Activated CD4-positive, alpha-beta T cell treated with anti-CD3 and anti-CD28 coated beads, Interleukin-2, amount 50 U/mL, for 16 hours (primary cell): ENCODE measurements at places on chromosomes 16 and 17.

GRCh38 chr16:873243-873661, 72.7 kb upstream of the GNG13 start:
- DNase-seq: no peak

DNA sequence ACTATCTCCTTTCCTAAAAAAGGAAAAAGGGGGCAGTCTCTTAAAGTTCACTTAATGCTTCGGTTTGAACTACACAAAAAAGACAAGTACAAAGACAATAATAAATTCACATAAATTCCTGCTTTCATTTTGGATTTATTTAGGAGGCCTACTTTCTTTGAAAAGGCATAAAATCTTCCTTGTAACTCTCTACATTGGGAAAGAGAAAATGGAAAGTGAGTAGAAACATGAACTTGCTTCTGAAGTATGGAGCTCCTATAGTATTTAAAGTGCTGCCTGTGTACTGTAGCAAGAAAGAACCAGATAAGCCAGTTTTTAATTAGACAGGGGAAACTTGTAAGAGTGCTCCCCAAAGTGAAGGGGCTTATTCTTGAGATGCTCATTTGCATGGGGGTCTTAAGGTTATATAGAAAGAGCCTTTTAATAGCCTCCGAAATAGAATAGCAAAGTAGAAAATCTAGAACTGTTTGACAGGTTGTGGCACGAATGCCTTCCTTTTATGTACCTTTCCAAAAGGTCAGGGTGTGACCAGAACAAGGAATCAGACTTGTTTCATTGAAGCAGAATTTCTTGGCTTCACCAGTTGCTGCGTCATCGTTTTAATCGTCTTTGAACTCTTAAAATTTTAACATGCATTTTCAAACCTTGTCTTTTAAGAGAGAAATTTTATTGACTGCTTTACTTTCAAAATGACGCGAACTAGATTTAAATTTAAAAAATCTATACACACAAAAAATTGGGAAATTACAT, 12.9 kb downstream of the GAN start:
- no peak for DNase-seq

DNA sequence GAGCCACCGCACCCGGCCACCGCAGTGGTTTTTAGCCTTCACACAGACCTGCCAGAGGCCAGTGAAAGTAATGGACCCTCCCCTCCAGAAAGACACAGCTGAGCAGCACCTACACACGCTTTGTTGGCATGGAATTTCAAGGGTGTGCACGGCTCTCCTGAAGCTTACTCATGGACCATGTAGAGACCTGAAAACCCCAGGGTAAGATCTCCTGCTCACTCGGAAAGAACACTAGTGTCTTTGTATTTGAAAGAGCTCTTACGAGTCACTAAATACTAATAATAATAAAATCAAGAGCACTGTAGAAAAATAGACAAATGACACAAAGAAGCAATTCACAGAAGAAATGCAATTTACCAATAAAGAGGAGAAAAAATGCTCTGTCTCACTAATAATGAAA, 20.0 kb downstream of the SLC43A2 start:
- DNase-seq: no peak

DNA sequence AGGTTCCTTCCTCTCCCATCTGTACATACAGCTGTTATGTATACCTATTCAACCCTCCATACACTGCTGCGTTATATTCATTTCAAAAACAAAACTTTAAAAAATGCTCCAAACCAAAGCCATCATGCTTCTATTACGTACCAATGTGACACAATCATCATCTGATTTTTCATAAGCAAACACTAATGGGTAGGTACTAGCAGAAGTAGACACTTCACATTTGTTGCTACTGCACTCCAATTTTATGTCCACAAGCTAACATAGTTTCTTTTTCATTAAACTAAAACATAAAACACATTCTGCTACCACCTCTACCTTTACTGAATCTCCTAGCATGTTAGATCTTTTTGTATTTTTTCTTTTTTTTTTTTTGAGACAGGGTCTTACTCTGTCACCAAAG, 57.5 kb downstream of the PARN start:
- DNase-seq: no peak

DNA sequence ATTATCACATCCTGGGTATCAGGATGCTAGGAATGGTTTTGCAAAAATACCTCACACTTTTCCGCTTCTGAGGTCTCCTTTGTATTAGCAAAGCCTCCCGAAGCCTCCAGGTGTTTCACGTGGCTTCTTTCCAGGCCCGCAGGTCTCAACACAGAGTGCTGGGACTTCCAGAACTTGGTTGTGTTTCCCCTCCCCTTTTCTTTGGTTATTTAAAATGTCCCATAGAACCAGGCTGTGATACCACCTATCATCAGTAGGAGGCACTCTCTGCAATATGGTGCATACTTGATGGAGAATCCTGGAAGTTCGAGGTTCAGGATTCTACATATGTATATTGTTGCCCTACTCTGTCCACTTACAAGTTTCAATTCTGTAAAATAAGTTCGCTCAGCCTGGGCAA, 28.8 kb downstream of the ATP2C2 start:
- DNase-seq: no peak

GRCh38 chr17:48586355-48587258, 3.4 kb downstream of the HOXB3 start:
- no peak for DNase-seq

DNA sequence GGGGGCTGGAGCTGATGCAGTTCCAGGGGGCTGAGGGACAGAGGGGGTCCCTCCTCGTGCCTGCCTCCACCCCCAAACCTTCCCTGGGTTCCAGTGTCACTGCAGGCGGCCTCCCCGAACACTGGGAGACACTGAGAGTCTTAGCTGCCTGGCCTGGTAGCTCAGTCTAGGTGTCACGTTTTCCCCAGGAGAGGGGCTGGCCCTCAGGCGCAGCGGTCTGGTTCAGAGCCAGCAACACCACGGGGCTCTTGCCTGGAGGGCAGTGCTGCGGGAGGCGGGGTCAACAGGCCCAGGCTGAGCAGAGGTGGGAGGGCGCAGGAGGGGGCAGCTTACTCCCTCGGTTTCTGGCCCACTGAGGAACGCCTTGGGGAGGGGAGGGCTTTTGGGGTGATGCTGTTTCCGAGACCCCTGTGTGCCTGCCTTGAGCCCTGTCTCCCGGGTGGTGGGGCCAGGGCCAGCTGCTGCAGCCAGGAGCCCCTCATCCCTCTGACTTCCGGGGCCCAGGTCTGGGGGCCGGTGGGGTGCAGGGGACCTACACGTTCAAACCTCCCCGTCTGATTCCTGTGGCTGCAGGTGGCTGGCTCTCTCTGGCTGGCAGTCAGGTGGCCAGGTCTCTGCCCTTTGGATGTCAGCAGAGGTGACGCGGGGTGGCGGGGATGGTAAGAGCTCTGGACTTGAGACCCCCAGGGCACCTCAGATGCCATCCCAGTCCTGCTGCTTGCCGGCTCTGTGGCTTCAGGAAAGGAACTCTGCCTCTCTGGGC, 89.3 kb upstream of the GSE1 start:
- DNase-seq: no peak

- no peak for DNase-seq
Observed at GRCh38 chr17:7411427-7411750, 3.7 kb downstream of the NLGN2 start.

GRCh38 chr17:7296189-7296861, 1.9 kb upstream of the YBX2 start:
- DNase-seq: peak; percentile 74

GRCh38 chr17:83136156-83136555, 56.7 kb downstream of the METRNL start:
- no peak for DNase-seq

GRCh38 chr16:57530522-57531252, 5.7 kb downstream of the CCDC102A start:
- DNase-seq: no peak

GRCh38 chr16:2854700-2855309, 3.2 kb downstream of the PRSS22 start:
- DNase-seq: no peak

- no peak for DNase-seq
Observed at GRCh38 chr16:71373073-71373472, 14.6 kb downstream of the CALB2 start.

DNA sequence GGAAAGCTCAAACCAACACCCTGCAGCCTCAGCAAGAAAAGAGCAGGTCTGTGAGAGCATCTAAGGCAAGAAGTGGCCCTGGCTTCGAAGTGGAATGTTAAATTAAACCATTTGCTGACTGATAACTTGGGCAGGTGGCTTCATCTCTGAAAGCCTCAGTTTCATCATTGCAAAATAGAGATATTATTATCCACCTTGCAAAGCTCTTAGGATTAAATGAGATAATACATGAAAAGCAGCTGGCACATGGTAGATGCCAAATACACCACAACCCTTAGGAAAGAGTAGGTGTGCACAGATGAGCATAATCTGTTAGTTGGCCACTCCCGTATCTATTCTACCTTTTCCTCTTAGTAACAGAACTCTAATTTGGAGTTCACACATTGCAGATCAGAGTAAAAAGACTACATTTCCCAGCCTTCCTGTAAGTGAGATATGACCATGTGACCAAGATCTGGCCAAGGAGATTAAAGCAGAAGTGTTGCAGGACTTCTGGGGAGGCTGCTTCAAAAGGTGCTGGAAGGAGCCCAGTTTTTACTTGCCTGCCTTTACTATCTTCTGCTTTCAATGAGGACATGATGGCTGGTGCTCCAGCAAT, 288.7 kb downstream of the SOX9 start:
- no peak for DNase-seq

DNA sequence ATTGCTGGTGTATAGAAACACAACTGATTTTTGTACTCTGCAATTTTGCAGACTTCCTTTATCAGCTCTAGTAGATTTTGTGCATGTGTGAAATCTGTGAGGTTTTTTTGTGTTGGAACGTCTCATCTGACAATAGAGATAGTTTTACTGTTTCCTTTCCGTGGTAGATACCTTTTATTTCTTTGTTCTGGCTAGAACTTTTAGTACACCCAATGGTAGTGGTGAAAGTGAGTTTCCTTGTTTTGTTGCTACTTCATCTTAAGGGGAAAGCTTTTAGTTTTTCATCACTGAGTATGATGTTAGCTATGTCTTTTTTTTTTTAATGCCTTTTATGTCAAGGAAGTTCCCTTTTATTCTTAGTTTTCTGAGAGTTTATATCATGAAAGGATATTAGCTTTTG, 118.1 kb downstream of the OR1D5 start:
- no peak for DNase-seq

GRCh38 chr16:29192329-29193247, 207.7 kb downstream of the LAT start:
- no peak for DNase-seq

GRCh38 chr17:30832438-30833124, 815 bp downstream of the ATAD5 start:
- no peak for DNase-seq

- DNase-seq: no peak
Observed at GRCh38 chr16:89581861-89582563, 6.5 kb downstream of the CPNE7 start.

- no peak for DNase-seq
Observed at GRCh38 chr17:3546521-3546920, 11.1 kb downstream of the TRPV3 start.

DNA sequence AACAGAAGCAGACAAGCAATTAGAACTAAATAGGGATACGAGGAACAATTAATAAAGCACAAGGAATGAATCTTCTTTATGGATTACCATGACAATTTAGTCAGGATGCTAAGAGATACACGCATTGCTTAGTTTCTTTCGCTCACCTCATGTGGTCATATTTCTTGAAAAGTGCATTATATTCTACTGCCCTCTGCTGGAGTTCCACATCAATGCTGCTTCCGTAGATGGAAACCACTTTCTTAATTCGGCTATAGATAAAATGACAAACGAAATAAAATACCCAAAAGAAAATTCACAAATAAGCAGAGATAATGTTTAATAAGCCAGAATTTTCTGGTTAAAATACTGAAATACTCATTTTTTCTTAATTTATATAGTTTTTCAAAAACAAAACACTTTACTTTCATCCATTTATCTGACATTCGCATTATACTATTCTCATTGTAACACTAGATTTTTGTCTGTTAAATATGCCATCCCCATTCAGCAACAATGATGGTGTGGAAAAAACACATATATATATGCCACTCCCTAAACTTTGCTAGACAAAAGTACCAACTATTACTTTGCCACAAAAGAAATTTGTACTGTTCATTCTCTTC, 22.0 kb upstream of the PHLPP2 start:
- peak; percentile 33 for DNase-seq

GRCh38 chr16:80341263-80341662, 199.5 kb upstream of the DYNLRB2 start:
- no peak for DNase-seq

GRCh38 chr16:17412791-17413190, 58.0 kb downstream of the XYLT1 start:
- no peak for DNase-seq

DNA sequence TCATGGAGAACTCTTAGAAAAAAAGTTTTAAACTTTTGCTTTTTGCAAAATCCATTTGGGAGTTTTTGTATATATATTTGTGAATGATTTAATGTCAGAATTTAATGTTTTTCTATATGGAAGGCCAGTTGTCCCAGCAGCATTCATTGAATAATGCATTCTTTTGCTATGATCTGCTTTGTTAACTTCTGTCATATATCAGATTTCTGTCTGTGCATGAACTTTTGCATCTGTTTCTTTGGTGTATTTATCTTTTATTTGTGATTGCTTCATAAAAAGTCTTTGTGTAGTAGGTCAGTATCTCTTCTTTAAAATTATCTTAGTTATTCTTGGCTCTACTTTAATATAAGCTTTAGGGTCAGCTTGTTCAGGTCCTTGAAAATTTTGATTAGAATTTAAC, 84.2 kb downstream of the MAP2K4 start:
- no peak for DNase-seq

GRCh38 chr17:40111221-40112128, 10.3 kb upstream of the MSL1 start:
- DNase-seq: peak; percentile 84

GRCh38 chr17:18320301-18320700, 5.2 kb downstream of the SMCR8 start:
- no peak for DNase-seq

- DNase-seq: no peak
Observed at GRCh38 chr17:49393491-49394255, 21.0 kb downstream of the PHB1 start.

DNA sequence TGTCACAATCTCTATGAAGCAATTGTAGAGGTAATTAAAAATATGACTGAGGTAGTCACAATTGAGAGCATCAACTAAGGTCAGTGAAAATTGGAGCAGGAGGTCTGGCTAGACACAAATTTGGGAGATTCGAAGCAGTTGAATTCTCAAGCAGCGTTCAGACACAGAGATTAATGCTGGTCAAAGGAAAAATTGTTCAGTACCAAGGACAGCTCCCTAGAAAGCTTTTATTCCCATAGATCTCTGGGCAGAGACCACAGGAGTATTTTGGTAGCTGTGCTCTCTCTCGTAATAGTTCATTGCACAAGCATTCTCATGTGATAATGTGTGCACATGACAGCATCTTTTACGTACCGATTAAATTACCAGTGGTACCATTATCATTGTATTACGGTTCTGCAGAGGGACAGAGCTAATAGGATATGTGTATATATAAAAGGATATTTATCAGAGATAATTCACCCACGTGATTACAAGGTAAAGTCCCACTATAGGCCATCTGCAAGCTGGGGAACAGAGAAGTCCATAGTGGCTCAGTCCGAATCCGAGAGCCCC, 387.5 kb upstream of the HSBP1 start:
- no peak for DNase-seq

GRCh38 chr17:81519284-81520020, 6.9 kb upstream of the ACTG1 start:
- peak; percentile 47 for DNase-seq
